Stimulated activated CD8-positive, alpha-beta memory T cell treated with anti-CD3 and anti-CD28 coated beads, Interleukin-4, amount 100 ng/mL, for 4 hours (primary cell): ENCODE measurements at places on chromosomes 13 and 19.

- DNase-seq, result peak; percentile 50
Measured at GRCh38 chr19:19459707-19460251, 54.3 kb downstream of the GATAD2A start.

DNA sequence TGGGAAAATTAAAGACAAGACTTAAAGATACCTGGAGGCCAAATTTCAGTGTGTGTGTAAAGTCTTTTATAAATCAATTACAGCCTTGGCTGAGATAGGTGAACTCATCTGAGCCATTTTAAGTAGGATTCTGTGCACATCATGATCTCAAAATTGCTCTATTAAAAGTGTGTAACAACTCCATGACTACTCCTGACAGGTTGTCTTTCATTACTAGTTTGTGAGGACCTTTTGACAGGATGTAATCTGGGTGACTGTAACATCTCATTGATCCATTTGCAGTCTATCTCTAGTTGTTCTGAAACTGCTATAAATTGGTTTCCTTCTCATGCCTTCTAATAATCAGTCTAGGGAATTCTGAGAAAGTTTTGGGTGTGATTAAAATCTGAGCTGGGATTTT is 753.3 kb downstream of the SLITRK5 start:
- no peak for DNase-seq

DNA sequence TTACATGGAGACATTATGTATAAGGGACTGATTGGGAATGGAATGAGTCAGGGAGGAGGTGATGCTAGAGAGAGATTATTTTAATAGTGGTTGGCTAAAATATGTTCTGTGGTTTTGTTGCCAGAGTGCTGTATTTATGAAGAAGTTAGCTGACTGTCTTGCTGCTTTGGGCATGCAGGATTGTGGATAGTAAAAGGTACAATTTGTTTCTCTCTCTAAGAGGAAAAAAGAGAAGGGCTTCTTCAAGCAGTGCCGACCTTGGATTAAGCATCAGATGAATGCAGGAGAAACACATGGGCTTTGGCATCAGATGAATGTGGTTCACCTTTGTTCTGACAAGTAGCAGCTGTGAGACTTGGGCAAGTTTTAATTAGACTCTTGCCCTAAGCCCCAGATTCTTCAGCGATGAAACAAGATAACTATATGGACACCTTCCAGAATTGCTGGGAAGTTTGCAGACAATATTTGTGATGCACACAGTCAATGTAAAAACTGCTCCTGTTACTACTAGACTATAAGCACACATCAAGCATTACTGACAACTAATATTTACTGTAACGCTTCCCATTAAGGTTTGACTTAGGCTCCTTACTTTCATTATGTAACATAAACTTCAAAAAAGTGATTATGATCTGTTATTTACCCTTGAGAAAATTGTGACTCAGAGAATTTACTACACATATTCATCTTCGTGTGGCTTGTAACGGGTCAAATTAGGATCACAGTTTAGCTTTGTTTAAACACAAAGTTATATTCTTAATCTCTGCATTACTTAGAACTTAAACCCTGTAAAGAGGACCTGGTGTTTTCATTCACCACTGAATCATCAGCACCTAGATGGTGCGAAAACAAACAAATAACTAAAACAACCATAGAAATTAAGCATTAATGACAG is 824.0 kb downstream of the PCDH9 start:
- no peak for DNase-seq

DNA sequence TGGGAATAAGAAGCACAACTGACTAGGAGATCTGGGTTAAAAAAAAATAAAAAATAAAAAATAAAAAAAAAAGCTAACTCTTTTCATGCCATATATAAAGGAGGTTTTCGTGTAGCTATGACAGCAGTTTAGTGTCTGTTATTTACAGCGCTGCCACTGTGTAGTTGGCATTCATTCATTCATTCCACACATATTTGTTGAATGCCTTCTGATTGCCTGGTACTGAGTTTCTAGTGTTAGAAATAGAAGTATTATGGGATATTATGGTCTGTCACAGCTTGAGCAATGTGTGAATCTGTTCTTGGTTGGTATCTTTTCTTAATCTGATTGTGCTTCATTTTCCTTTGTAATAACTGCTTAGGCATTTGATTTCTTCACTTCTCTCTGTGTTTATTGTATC is 237.4 kb downstream of the NBEA start:
- no peak for DNase-seq

GRCh38 chr19:14343286-14343685 is 38.0 kb upstream of the ADGRE5 start:
- DNase-seq, result no peak

GRCh38 chr19:29384656-29385055 is 141.1 kb upstream of the VSTM2B start:
- DNase-seq, result no peak

- DNase-seq, result no peak
Measured at GRCh38 chr13:110944121-110944967, 29.5 kb upstream of the ANKRD10 start.

DNA sequence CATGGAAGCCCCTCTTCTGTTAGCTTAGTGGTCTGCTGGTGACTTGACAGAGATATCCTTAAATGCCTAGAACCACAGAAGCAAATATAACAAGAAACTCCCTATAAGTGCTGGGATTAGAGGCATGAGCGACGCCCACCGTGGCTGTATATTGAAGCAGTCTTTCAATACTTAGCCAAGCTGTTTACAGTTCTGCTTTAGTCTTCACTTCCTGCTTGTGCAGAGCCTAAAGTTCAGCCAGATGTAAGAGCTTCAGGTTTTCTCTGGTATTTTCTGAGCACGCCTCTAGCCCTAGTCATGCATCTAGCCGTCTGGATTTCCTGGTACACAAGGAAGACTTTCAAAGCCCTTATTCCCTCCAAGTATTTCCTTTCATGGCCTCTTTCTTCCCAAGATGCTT is 28.5 kb downstream of the TRPM4 start:
- DNase-seq, result no peak

- no peak for DNase-seq
Measured at GRCh38 chr19:40144151-40144550, 47.1 kb upstream of the MAP3K10 start.

DNA sequence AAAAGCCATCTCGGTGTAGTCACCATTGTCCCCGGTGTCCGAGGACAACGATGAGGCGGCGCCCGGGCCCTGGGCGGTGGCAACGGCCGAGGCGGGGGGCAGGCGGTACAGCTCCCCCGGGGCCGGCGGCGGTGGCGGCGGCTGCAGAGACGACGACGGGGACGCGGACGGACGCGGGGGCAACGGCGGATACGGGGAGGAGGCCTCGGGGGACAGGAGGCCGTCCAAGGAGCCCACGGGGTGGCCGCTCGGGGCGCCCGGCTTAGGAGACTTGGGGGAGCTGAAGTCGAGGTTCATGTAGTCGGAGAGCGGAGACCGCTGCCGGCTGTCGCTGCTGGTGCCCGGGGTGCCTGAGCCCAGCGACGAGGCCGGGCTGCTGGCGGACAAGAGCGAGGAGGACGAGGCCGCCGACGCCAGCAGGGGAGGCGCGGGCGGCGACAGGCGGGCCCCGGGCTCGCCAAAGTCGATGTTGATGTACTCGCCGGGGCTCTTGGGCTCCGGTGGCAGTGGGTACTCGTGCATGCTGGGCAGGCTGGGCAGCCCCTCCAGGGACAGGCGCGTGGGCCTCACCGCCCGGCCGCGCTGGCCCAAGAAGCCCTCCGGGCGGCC is 3.5 kb downstream of the IRS2 start:
- DNase-seq, result no peak

DNA sequence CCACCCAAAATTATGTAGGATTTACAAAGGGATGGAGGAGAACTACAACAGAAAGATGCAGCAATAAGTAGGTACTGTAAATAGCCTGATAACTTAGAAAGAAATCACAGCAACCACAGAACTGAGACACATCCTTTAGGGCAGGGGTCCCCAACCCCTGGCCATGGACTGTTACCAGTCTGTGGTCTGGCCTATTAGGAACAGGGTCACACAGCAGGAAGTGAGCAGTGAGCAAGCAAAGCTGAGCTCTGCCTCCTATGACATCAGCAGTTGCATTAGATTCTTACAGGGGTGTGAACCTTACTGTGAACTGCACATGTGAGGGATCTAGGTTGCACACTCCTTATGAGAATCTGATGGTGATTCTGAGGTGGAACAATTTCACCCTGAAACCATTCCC is 997.6 kb downstream of the DIAPH3 start:
- DNase-seq, result no peak

DNA sequence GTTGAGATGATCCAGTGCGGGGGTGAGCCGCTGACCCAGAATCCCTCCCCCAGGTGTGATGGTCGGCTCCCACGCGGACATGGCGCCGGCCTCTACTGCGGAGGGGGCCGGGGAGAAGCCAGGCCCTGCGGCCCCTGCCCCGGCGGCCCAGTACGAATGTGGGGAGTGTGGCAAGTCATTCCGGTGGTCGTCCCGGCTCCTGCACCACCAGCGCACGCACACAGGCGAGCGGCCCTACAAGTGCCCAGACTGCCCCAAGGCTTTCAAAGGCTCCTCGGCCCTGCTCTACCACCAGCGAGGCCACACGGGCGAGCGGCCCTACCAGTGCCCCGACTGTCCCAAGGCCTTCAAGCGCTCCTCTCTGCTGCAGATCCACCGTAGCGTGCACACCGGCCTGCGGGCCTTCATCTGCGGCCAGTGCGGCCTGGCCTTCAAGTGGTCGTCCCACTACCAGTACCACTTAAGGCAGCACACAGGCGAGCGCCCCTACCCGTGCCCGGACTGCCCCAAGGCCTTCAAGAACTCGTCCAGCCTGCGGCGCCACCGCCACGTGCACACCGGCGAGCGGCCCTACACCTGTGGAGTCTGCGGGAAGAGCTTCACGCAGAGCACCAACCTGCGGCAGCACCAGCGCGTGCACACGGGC is 3.7 kb upstream of the NAT14 start:
- no peak for DNase-seq

GRCh38 chr13:69425235-69425634 is 682.4 kb upstream of the ATXN8OS start:
- no peak for DNase-seq

- no peak for DNase-seq
Measured at GRCh38 chr13:77528834-77529500, 6.5 kb upstream of the SCEL start.

DNA sequence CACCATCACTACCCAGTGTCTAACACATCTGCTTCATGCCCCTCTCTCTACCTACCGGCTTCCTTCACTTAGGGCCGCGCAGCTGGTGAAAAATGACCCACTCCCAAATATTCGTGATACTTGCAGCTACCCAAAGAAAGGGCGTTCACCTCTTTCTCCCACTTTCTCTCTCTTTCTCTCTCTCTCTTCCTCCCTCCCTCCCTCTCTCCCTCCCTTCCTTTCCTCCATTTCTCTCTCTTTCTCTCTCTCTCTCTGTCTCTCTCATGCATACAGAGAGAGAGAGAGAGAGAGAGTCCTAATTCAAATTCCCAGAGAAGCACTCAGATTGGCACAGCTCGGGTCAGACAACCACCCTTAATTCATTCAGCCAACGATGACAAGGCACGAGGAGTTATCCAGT is 27.7 kb upstream of the POP4 start:
- no peak for DNase-seq

DNA sequence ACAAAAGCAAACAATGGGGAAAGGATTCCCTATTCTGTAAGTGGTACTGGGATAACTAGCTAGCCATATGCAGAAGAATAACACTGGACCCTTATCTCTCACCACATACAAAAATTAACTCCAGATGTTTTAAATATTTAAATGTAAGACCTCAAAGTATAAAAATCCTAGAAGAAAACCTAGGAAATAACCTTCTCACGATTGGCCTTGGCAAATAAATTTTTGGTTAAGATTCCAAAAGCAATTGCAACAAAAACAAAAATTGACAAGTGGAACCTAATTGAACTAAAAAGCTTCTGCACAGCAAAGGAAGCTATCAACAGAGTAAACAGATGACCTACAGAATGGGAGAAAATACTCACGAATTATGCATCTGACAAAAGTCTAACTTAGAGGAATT is 10.8 kb upstream of the TDRD3 start:
- DNase-seq, result no peak

DNA sequence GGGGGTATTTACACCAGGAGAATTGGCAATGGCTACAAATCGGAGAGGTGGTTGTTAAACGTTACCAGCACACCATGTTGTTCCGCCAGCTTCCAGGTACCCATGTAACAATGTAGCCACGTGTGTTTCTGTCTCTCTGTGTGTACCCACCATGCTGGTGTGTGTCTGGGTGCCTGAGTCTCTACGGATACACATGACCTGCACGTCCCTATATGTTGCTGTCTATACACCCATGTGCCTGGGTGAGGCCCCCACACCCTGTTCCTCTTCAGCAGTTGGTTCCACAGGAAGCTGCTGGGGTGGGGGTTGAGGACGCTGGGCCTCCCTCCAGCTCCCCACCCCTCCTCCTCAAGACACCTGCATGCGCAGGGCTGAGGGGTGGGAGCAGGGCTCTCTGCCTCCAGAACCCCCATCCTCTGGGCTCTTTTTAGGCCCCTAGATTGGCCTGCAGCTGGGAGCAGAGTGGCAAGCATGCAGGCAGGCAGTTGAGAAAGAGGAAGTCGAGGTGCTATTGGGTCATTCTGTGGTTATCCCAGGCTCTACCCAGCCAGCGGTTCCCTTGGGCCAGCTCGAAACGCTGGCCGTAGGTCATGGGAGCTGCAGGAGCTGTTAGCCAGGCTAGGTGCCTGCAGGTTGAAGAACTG is at the start of gene ARHGEF18:
Gene ARHGEF18, plus strand, starts transcription at position 351 of the 644 bp plus-strand sequence. CDS start 13,954 bp downstream, outside the sequence.
- no peak for DNase-seq

GRCh38 chr13:44493213-44493812 is 82.8 kb downstream of the TSC22D1 start:
- no peak for DNase-seq

- DNase-seq, result no peak
Measured at GRCh38 chr19:49151267-49152118, 3.7 kb downstream of the HRC start.

GRCh38 chr13:51249255-51249654 is 27.1 kb downstream of the FAM124A start:
- DNase-seq, result no peak

GRCh38 chr19:11359421-11359820 is 4.2 kb downstream of the PLPPR2 start:
- DNase-seq, result no peak

- no peak for DNase-seq
Measured at GRCh38 chr13:69872321-69873047, 235.1 kb upstream of the ATXN8OS start.

DNA sequence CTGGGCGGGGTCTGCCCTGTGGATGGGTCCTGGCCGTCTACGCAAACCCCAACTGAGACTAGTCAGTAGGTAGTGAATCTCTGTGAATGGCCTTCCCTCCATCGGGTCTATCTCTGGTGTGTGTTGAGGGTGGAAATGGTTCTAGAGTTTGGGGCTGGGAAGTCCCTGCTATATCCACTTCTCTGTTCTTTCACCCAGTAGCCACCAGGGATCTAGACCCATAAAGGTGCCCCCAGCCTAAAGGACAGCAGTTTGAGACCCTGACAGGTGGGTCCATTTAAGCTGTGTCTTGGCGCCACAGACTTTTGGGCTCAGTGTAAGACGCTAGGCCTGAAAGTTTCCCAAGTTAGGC is 57.7 kb downstream of the ZNF568 start:
- DNase-seq, result no peak

DNA sequence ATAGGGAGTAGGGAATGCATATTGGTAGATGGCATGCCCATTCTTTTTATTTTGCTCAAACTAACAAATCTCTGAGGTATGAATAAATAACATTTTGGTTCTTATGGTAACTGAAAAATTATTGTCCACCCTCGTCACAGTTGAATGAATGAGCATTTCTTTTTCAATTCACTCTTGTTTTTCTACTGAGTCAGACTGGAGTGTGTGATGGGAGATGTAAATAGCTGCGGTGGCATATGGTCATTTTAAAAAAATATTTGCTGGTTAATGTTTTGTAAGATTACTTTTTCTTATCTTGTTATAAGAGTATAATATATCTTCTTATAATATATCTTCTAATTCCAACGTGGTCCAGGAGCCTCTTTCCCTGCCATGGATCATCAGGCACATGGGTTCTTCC is 586.5 kb downstream of the SLITRK5 start:
- no peak for DNase-seq
